ENCODE measurements at places on chromosomes 7 and 10.

GRCh38 chr10:114655671-114656070 lies 2.4 kb downstream of the ABLIM1 start:
- no peak for DNase-seq
- no peaks in the 10 kb centered on the region for H3K27me3 ChIP-seq
- no peaks in the 10 kb centered on the region for H3K4me1 ChIP-seq
- no peaks in the 10 kb centered on the region for H3K36me3 ChIP-seq
- H3K4me3 ChIP-seq = no peak overlapping the region

DNA sequence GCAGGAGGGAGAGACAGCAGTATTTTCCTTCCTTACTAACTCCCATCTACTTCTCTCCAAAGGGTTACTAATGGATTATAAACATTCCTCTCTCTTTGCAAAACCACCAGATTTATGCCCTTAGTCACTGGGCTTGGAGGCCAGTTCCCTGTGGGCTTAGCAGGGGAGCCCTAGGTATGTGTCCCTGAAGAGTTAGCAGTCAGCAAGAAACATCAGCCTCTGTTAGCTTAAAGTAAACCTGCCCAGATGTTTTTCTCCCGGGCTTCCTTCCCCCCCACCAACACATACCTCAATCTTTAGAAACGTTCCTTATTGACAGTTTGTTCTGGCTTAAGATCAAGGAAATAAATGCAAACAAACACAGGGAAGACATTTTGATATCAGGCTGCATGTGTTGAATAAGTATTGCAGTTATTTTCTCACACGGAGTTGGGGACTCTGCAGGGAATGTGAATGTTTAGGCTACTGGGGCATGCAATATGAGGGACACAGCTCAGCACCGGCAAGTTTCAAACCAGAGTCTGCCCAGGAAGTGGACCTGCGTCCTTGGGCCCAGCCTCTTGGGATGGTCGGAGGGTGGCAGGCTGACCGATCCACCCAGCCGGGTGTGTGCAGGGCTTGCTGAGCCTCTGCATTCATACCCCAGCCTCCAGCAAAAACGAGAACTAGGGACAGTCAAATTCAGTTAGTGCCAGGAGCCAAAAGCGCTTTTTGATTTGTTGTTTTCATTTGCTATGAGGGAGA lies 252.0 kb upstream of the GRB10 start:
- H3K27ac ChIP-seq = no peak overlapping the region
- H3K36me3 ChIP-seq = no peaks in the 10 kb centered on the region
- no peak overlapping the region for H3K4me3 ChIP-seq

GRCh38 chr7:12893292-12893691 lies 205.9 kb downstream of the ARL4A start:
- H3K27me3 ChIP-seq = no peaks in the 10 kb centered on the region
- H3K36me3 ChIP-seq = no peaks in the 10 kb centered on the region
- H3K4me3 ChIP-seq = no peak overlapping the region
- no peak overlapping the region for H3K27ac ChIP-seq

- H3K36me3 ChIP-seq = no peaks in the 10 kb centered on the region
- H3K4me1 ChIP-seq = no peaks in the 10 kb centered on the region
- no peak overlapping the region for H3K27ac ChIP-seq
- DNase-seq = peak; percentile 67
Observed at GRCh38 chr7:121107923-121108498, 119.5 kb downstream of the CPED1 start.

DNA sequence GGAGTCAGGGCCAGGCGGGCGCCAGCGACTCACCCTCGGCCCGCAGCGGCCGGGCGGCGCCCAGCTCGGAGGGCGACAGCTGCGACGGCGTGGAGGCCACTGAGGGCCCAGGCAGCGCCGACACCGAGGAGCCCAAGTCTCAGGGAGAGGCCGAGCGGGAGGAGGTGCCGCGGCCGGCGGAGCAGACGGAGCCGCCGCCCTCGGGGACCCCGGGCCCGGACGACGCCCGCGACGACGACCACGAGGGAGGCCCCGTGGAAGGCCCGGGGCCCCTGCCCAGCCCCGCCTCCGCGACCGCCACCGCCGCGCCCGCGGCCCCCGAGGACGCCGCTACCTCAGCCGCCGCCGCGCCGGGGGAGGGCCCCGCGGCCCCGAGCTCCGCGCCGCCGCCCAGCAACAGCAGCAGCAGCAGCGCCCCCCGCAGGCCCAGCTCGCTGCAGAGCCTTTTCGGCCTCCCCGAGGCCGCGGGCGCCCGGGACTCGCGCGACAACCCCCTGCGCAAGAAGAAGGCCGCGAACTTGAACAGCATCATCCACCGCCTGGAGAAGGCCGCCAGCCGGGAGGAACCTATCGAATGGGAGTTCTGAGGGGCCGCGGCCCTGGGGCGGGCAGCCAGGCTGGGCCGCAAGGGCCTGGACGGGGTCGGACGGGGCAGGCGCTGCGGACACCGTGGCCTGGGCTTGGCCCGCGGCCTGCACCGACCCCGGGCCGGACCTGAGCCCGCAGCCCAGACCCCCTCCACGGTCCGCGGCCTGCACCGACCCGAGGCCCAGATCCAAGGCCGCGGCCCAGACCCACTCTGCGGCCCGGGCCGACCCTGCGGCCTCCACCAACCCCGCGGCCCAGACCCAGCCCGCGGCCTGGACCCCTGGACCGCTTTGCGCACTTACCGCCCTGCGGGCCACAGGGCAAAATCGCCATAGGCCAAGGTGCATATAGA lies 37.9 kb upstream of the SH2B2 start:
- H3K4me1 ChIP-seq = no peaks in the 10 kb centered on the region
- H3K4me3 ChIP-seq = no peak overlapping the region
- no peak for DNase-seq
- no peaks in the 10 kb centered on the region for H3K36me3 ChIP-seq

DNA sequence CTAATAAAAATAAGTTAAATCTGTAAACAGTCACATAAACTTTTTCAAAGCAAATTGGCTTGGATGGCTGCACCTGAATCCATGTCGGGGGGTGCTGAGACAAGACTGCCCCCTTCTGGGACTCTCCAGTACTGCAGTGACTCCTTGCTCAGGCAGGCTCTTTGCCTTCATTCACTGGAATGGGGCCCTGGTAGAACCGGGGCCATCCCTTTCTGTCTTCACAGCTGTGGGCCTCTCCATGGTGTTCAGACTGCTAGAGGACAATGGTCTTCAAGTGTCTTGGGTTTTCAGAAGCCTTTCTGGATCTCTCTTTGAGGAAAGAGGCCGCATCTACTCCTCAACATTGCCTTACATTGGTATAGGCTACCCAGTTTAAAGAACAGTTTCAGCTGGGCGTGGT lies 16.1 kb upstream of the IMPDH1 start:
- H3K27ac ChIP-seq = no peak overlapping the region
- no peak overlapping the region for H3K4me3 ChIP-seq
- H3K27me3 ChIP-seq = no peaks in the 10 kb centered on the region
- DNase-seq = peak; percentile 71
- H3K4me1 ChIP-seq = no peaks in the 10 kb centered on the region
- no peaks in the 10 kb centered on the region for H3K36me3 ChIP-seq

DNA sequence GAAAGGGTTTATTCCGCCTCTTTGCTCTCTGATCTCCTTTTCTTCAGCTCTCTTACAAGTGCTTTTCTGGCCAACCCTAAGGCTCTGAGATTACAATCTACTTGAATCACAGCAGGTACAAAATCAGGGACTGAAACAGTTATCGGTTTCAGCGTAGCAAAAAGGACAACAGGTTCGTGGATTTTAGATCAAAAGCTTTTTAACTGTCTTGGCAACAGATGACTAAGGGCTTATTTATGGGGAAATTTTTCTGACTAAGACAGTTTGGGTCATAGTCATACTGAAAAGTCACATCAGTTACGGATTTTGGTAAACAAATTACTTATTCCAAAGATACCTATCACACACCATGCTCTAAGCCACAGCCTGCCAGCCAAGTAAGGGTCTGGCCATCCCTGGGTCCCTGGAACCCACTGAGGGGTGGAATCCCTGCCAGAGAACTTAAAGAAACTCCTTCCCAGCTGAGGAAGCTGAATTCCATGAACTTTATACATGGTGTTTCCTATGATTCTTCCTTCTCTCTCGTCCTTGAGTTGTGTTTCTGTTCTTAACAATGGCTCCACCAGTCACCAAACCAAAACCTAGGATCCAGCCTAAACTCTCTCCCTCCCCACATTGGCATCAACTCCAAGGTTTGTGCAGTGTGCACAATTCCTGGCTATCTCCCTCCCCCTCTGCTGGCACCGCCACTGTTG lies 169.3 kb downstream of the FAM107B start:
- no peaks in the 10 kb centered on the region for H3K27me3 ChIP-seq
- H3K4me1 ChIP-seq = peaks cover 60% of the 10 kb centered on the region

GRCh38 chr7:130909881-130910672 lies 176.1 kb upstream of the KLF14 start:
- no peaks in the 10 kb centered on the region for H3K27me3 ChIP-seq
- no peak for DNase-seq
- H3K4me3 ChIP-seq = no peak overlapping the region
- peaks cover 28% of the 10 kb centered on the region for H3K4me1 ChIP-seq
- no peaks in the 10 kb centered on the region for H3K36me3 ChIP-seq
